Heart right ventricle (tissue), 16 donors: ENCODE measurements at places on chromosomes 6 and 20. TPM values are rescaled to one million over a fixed set of nuclear protein-coding genes. Genes with fewer than 3 reads are reported as not detected.

Gene LPA
- not detected for total RNA-seq

Gene KHDC1L
- total RNA-seq, result not detected

DNA sequence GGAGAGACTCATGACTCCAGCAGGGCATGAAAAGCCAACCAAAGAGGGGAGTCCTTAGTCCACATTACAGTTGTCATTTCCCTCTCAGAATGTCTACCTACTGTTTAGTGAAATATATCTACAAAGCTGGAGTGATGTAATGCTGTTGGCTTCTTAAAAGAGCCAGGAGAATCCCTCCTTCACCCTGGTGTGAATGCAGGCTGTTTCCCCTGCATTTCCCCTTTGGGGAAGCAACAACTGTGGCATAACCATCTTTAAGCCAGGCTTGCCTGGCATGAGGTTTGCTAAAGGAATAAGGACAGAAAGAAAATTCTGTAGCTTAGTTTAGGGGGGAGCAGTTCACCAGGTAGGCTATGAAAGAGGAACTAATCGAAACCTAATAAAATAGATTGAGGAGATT, 129.5 kb downstream of the CRYBG1 start:
- no peak for DNase-seq

Gene PRRT1
- 0.17 TPM for total RNA-seq

- DNase-seq, result no peak
Observed at GRCh38 chr6:105001906-105002305, 45.0 kb downstream of the LIN28B start.

DNA sequence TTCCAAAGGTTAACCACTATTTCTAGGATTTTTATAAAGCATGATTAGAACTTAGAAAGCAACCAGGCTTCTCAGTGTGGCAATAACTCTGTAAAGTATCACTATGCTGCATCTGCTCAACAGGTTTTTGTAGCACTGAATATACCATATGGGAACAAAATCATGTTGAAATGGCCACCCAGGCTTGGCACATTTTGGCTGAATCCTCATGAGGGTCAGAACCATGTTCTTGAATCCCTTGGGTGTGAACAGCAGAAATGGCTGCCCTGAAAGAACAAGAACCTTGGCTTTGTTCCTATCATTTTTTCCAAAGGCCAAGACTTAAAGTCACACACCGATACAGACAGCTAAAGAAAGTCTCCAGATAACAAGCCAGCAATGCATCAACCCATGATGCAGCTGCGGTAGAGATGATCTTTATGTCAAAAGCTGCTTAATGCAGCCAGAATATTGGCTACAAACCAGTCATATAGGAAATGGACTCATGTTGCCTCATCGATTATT, 283.0 kb upstream of the NOX3 start:
- no peak for DNase-seq

DNA sequence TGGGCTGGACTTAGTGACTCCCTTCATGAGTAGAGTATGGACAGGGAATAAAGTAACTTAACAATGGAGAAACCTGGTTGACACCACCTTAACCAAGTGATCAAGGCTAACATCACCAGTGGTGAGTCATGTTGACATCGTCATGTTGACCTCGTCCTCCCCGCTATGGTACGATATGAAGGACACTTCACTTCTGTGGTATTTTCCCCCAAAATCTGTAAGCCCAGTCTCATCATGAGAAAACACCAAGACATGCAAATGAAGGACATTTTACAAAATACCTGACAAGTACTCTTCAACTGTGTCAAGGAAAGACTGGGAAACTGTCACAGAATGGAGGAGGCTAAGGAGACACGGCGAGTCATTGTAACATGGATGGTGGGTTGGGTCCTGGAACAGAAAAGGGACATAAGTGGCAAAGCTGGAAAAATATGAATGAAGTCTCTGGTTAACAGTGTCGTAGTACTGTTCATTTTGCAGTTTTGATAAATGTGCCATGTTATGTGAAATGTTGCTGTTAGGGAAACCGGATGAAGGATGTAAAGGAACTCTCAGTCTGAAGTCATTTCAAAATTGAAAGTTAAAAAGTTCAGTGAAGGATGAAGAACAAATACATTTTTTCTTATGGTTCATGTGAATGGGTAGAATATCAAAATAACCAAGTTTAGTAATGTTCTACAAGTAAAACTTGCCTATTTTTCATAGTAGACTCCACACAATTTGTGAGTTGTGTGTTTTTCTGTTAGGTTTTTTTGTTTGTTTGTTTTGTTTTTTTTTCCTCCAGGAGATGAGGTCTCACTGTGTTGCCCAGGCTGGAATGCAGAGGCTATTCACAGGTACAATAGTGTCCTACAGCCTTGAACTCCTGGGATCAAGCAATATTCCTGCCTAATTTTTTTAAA, 247.5 kb downstream of the TMEM242 start:
- DNase-seq, result no peak

Gene MSH5
- 4.3 TPM for total RNA-seq

DNA sequence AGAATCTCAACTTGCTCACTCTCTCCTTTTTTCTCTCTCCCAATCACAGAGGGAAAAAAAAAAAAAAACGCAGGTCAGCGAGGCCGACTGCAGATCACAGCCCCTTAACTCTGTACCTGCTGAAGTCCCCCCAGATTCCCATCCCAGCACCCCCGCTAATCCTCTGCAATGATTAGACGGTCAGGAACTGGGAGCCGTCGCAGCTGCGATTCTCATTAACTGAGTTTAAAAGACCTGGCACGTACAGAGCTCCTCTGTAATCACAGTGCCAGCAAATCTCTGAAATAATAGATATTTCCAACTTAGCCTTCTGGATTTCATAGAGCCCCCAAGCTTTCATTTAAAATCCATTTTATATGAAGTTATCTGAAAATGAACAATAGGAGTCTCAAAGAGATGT, 84.4 kb downstream of the ANKRD60 start:
- no peak for DNase-seq
